AG10803 (cell line): ENCODE measurements at places on chromosomes 16 and 17.
A peak's percentile ranks its signal among the peaks of the same experiment; 100 is the strongest.

DNA sequence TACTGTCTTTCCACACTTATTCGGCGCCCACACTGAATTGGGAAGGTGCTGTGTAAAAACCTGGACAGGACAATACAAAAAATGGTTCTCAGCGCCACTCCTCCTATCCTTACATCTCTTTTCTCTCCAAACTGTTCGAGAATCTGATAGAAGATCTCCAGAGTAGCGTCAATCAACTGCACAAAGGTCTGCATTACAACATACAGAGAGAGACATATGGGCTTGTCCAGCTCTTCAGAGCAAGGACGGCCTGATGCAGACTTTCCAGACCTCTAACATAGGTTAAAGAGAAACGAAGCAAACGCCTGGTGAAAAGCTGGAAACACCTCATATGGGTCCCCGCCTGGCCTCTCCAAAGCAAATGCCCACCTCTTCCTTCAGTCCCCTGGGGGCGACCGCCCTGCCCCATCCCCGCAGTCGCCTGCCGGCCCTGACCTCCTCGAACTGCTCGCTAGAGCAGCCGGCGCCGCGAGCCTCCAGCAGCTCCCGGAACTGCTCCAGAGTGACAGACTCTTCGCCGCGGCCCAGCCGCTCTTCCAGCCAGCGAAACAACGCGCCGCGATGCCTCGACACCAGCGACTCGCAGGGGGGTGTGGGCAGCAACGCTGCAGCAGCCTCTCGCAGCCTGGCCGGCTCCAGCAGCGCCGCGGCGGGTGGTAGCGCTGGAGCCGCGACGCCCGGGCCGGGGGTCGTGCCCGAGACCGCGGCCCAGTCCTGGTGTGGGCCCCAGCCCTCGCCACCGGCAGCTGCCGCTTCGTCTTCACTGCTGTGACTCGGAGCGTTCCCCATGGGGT is 526 bp downstream of the ZZEF1 start:
- peak; percentile 29 for DNase-seq

DNA sequence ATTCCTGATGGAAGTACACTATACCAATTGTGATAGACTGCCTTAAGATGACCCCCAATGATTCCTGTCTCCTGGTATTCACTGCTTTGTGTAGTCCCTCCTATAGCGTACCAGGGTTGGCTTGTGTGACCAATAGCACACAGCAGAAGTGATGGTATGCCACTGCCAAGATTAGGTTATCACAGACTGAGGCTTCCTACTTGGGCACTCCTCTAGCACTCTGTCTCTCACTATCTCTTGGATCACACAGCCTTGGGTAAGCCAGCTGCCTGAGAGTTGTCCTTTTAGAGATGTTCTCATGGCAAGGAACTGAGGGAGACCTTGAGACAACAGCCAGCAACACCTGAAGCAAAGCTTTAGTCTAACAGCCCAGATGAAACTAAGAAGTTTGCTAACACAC is 12.7 kb upstream of the AMFR start:
- DNase-seq: no peak

- DNase-seq: no peak
Measured at GRCh38 chr17:14332331-14332730, 31.4 kb downstream of the HS3ST3B1 start.

DNA sequence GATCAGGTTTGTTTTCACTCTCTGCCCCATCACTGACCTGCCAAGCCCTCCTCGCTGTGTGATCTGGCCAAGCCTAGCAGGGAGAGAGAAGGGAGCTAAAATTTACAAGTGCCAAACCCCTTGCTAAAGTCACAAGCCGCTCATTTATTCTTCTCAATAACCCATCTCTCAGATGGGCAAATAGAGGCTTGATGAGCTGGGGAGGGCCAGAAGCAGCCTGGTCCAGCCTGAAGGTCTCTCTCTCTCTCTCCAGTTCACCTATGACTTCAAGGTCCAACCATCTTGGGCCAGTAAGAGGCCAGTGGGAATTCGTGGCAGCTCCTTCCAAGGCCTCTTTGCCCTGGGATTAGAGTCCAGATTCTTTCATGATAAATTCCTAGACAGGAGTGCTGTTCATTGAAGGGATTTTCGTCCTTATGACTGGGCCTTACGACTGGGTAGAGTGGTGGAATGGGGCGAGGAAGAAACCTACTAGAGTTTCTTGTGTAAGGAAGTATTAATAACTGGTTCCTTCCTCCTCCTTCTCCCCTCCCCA is 3.4 kb downstream of the CA7 start:
- no peak for DNase-seq

DNA sequence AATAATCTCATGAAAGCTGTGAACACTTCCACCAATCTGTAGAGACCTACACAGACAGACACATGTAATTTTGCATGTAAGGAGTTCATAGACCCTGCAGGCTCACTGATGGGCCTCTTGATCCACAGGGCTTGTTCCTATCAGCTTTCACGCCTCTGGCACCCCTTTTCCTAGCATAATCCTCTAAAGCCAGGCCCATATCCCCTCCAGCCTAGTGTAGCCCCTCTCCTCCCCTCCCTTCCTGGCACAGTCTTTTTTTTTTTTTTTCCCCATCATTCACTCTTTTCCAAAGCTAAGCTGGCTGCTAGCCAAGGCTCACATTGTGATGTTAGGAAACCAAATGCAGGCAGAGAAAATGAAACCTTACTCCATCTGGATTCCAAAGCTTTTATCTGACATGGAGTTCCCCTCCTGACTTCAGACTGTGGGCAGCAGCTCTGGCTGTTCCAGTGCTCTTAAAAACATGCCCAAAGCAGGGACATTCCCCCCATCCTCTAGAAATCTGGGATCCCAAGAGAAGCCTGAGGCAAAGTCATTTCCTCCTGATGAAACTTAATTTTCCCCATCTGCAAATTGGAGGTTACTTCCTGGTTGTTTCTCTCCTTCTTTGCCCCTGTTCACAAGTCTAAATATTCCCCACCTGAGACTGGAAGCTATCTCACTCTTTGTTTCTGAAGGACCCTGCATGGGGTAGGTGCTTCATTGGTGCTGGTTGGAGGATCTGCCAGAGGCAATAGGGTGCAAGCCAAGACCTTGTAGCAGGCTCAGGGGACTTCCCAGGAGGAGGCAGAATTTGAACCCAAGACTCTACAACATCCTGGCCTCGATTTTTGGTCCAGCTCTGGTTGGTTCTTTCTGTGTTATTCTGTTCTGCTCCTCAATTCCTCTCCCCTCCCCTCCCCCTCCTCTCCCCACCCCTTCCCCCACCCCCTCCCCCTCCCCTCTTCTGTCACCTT is 9.9 kb upstream of the CCL5 start:
- DNase-seq: peak; percentile 15

GRCh38 chr16:12829096-12829888 is 25.6 kb upstream of the CPPED1 start:
- DNase-seq: no peak

DNA sequence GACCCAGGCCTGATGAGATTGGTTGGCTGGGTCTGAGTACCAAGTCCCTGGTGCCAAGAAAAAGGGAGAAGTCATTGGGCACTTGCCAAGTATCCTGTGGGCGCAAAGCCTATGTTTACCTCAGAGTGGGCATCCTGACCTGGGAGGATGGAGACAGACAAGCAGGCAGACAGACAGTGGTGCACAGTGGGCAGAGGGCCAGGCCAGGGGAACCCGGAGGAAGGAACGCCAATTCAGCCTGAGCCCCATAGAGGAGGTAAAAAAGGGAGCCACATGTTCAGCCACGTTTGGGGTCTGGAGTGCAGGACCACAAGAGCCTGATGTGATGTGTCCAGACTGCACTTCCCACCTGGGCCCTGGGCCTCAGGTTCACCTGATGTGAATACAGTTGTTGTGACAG is 5.4 kb downstream of the PHKG2 start:
- DNase-seq: no peak

- no peak for DNase-seq
Measured at GRCh38 chr16:86283944-86284343, 226.4 kb upstream of the FOXF1 start.

- no peak for DNase-seq
Measured at GRCh38 chr17:83178533-83179304, 99.3 kb downstream of the METRNL start.

DNA sequence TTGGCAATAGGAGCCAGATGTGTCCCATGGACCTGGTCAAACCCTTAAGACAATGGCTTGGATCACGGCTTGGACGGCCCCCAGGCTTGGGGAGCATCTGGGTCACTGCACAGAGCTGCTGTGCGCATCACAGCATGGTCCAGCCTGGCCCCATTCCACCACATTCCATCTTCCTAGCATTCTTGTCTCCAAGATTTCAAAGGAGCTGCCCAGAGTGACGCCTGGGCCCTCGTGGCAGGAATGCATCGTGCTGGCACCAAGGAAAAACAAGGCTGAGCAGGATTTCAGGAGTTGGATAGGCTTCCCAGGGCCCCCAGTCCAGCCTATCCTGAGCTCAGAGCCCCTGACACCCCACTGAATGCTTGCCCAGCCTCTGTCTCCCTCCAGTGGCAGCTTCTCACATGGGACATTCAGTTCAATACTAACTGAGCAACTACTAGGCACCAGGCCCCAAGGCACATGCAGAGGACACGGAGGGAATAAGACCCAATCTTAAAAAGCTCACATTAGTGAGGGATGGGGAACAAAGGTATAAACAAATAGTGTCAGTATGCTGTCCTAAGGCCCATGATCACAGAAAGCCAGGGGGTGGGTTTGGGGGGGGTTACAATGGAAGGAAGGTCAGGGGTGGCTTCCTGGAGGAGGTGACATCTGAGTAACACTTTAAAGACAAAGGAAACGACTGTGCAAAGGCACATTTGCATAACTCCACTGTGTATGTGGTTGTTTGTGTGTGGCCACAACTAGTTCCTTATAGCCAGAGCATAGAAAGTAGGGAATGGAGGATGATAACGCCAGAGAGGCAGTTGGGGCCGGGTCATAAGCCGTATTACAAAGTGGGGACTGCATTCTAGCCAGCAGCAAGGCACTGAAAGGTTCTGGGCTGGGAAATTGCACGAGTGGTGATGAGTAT is 34.1 kb downstream of the TK2 start:
- peak; percentile 91 for DNase-seq

- DNase-seq: no peak
Measured at GRCh38 chr16:8962393-8963009, 1.2 kb downstream of the USP7 start.
